ENCODE measurements at places on chromosomes 11 and 22.

DNA sequence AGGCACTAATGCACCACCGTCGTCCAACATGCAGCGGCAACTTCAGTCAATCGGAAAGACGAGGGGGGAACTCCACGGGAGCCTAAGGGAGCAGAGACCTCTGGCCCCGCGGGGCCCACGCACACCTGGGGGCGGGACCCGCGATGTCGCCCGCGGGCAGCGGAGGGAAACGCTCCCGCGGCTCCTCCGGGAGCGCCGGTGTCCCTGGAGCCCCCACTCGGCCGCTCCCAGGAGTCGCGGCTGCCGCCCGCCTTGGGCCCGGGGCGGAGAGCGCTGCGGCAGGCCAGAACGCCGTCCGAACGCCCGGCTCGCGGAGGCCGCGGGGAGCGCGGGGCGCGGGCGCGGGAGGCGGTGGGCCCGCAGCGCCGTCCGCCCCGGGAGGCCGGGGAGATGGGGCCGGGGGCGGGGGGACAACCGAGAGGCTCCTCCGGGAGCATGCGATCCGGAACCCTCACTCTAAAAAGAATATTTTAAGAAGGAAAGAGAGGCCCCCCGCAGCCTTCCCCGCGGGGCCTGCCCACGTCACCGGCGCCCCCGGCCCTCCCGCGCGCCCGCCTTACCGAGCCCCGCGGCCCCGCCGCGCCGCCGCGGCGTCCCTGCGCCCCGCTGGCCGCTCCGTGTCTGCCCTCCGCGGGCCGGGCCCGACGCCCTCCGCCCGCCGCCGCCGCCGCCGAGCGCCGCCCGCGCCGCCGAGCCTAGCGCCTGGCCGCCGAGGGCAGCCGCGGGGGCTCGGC, 86.6 kb upstream of the ARHGAP32 start:
- DNase-seq: no peak

DNA sequence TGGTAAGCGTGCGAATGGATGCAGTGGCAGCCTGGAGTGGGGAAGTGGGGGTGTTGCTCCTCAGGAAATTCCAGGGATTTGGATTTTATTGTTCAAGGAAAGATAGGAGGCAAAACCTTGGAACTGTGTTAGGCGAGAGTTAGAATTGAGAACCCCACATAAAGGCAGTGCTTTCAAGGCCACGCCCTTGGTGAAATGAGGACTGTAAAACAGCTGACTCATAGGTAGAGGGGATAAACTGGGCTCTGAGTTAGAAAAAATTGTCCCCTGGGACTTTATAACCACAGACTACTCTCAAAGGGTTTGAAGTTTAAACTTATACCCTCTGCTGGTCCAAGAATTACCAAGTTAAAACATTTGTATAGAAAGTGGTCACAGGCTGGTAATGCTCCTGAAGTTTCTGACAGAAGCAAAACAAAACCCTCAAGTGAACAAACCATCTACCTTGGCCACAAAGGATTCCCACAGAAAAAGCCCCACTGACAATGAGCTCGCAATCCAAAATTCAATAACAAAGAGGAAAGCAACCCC, 250.3 kb upstream of the TBCEL start:
- DNase-seq: no peak

- no peak for DNase-seq
These were observed 85.1 kb downstream of the PHF21B start for GRCh38 chr22:44924710-44925109.

- no peak for DNase-seq
These were observed 8.8 kb upstream of the ST14 start for GRCh38 chr11:130150790-130151189.

GRCh38 chr11:85464283-85464682, 162.9 kb downstream of the DLG2 start:
- no peak for DNase-seq

GRCh38 chr11:110147962-110148709, 54.9 kb downstream of the ZC3H12C start:
- no peak for DNase-seq

GRCh38 chr11:45818961-45819605, 14.1 kb downstream of the SLC35C1 start:
- DNase-seq: no peak

- DNase-seq: no peak
These were observed 7.4 kb downstream of the ARHGEF17 start for GRCh38 chr11:73315293-73316020.

DNA sequence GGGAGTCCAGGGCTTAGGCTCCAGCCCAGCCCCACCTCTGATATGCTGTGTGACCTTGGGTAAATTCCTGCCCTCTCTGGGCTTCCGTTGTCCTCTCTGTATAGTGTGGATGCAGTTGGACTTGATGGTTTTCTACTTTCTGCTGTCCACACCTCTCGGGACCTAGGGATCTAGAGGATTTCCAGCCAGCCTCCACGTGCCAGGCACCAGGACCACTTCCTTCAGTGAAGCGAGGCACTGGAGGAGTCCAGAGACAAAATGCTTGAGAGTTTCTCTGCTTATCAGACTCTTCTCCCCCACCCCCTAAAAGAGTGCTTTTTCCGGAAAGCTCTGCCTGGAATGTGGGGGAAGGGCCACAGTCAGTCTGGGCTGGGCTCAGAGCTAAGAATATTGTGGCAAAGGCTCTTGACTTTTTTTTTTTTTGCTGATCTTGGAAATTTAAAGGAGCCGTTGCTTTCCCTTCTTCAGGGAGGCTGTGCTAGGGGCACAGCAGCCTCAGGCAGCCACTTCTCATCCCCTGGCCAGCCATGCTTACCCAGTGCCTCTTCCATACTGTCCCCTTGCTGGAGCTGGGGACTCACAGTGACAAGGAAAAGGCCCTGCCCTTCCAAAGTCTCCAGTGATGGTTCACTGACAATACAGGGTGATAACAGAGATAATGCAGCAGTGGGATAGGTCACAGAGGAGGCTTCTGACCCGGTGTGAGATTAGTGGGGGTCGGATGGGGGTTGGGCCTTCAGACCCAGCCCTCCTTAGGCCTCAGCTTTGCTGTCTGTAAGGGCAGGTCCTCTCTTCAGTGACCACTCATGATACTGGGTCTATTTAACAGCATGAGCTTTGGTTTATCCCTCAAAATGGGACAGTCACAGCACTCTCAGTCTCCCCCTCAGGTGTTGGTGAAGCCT, 2.9 kb upstream of the SERPINH1 start:
- no peak for DNase-seq

GRCh38 chr11:97687111-97687510, 1297.3 kb downstream of the JRKL start:
- no peak for DNase-seq

GRCh38 chr11:78216571-78217287, 28.0 kb downstream of the USP35 start:
- DNase-seq: no peak

- no peak for DNase-seq
These were observed 15.5 kb upstream of the OR52K1 start for GRCh38 chr11:4466871-4467442.

- no peak for DNase-seq
These were observed 30.9 kb downstream of the ZFTA start for GRCh38 chr11:63737718-63738117.

DNA sequence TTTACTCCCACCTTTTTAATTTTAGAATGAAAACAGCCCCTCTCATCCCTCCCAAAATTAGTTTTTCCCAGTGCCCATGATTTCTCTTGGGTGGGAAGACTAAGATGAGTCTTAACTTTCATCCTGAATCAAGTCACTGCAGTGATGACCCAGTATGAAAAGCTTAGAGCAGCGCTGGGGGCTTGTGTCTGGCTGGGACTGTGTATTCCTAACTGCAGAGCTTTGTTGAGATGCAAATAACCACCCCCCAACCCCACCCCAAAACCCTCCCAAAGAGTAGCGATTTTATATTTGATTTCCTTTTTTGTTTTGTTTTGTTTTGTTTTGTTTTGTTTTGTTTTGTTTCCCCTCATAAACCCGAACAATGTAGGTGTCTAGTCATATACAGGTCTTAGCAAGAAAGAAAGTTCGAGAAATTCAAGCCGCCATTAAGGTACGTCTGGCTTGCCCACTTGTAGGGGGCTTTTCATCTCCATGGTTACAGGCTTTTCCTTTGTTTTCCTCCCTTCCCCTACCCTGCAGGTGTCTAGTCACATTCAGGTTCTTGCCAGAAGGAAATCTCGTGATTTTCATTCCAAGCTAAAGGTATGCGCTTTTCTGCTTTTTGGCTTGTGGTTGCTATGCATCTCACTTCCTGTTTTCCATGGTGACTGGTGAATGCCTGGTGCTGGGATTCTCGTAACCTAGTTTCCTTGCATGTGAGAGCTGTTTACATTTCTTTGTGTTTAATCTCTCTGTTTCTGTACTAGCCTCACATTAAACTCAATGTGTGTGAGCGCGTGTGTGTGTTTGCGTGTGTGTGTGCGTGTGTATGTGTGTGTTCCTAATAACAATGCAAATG, 144.6 kb upstream of the RASSF10 start:
- DNase-seq: peak; percentile 75

DNA sequence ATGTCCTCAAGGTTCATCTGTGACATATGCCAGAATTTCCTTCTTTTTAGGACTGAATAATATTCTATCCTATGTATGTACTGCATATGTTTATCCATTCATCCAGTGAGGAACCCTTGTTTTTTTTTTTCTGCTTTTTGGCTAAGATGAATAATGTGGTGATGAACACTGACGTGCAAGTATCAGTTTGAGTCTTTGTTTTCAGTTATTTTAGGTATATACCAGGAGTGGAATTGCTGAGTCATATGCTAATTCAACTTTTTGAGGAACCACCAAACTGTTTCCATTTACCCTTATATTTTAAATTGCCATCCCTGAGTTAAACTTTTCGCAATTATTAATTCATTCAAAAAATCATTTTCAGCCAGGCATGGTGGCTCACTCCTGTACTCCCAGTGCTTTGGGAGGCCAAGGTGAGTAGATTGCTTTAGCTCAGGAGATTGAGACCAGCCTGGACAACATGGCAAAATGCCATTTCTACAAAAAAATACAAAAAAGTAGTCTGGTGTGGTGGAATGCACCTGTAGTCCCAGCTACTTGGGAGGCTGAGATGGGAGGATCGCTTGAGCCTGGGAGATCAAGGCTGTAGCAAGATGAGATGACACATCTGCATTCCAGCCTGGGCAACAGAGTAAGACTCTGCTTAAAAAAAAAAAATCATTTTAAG, 64.2 kb downstream of the MICAL2 start:
- DNase-seq: no peak

GRCh38 chr11:37333345-37333744, 735.3 kb upstream of the RAG2 start:
- no peak for DNase-seq

DNA sequence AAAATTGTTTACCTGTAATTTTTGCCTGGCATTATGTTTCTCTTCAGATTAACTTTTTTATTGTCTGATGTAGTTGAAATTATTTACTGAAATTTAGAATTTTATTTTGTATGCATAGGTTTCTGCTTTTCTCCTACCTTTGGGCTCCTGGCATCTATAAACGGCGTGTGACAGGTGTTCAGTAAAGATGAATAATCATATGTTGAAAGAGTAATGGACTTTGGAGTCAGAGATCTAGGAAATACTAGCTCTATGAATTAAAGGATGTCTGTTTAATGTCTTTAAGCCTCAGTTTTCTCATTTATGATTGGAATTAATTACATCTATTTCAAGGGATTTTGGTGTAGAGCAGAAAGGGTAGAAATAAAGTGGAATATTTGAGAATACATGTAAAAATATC, 7.2 kb upstream of the ANGPTL5 start:
- no peak for DNase-seq

DNA sequence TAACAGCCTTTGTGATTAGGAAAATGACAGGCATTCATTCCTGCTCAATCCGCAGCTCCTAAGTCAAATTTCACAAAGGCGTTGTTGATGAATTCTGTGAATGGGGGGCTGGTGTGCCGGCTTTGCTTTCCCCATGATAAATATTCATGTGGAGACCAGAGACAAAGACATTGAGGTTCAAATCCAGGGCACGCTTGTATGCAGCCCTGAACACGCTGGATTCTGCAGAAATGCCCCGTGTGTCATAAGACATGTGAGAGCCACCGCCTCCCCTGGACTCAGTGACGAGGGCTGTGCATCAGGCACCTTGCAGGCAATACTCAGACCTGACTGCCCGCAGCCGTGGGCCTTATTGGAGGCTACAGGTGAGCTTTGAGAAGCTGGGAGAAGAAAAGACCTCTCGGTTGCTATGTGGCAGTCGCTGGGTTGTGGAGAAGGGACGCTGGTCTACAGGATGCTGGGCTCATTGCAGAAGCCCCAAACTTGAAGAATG, 906.2 kb downstream of the BRD1 start:
- DNase-seq: no peak

DNA sequence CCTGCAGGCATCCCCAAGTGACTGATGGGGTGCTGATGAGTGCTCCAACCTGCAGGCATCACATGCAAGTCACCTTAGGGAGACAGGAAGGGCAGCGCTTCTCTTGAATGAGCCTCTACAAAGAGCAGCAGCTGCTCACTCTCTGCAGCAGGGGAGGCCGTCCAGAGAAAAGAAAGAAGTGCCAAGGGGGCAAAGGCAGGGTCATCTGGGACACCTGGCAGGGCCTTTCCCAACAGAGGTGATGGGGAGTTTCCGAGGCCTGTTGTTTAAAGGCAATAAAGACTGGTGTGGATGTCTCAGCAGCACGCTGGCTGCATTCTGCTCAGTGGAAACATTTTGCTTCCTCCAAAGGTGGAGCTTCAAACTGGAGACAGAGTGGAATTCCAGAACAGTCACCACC, 113.7 kb downstream of the ETS1 start:
- no peak for DNase-seq

GRCh38 chr11:105767931-105768330, 158.1 kb downstream of the GRIA4 start:
- no peak for DNase-seq

GRCh38 chr11:65537620-65538231, 12.8 kb downstream of the SCYL1 start:
- DNase-seq: no peak

DNA sequence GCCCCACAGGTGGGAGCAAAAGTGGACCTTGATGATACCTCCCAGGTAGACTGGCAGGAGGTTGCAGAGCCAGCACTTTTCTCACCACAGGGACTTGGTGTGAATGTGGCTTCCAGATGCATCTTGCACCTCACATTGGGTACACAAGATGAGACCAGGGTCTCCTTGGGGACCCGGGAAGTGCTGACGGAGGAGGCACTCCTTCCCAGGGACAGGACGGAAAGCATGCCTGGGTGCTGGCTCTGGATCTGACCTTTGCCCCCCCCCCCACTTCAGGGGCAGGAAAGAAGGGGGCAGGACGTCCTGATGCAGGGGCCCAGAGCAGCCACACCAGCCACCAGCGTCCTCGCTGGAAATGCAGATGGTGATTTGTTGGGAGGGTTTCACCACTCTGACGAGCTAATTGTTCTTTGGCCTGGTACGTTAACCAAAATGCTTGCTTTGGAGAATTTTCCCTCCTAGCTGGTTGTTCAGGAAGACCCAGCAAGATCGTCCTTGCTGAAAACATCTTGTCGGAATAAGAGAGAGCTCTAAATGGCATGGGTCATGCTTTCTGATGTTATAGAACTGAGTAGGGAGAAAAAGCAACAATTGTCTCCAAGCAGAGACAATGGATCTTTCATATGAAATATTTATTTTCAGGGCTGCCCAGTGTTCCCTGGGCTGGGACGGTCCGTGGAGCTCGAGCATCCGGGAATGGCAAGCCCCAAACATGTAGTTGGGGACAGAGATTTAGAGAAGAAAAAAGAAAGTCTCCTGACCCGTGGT, 74.4 kb upstream of the PPARA start:
- DNase-seq: no peak

- DNase-seq: no peak
These were observed 4.2 kb upstream of the TMPRSS6 start for GRCh38 chr22:37113757-37114156.
